CD4-positive, alpha-beta T cell treated with Interferon gamma for 1 hour (primary cell): ENCODE measurements at places on chromosomes 5 and 9.

DNA sequence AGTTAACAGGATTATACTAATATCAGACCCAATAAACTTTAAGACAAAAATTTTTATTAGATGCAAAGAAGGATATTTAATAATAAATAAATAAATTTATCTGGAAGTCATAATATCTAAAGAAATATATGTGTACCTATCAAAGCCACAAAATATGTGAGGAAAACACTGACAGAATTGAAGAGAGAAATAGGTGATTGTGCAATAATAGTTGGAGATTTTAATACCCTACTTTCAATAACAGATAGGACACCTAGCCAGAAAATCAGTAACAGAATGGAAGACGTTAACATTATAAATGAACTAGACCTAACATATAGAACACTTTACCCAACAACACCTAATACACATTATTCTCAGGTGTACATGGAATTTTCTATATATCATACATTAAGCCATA, 541.4 kb upstream of the SMC2 start:
- DNase-seq: no peak

- peak; percentile 41 for DNase-seq
These were observed 11.5 kb downstream of the SMIM3 start for GRCh38 chr5:150789943-150790611.

GRCh38 chr5:149837680-149838269, 106.8 kb downstream of the PDE6A start:
- DNase-seq: no peak

GRCh38 chr5:80507663-80508062, 19.8 kb downstream of the FAM151B start:
- DNase-seq: no peak

- DNase-seq: no peak
These were observed 56.3 kb downstream of the DAB2IP start for GRCh38 chr9:121707477-121708424.

GRCh38 chr9:90939351-90939750, 137.7 kb downstream of the SYK start:
- DNase-seq: no peak

GRCh38 chr9:134870746-134871662, 9.6 kb upstream of the FCN2 start:
- DNase-seq: no peak

GRCh38 chr9:6873857-6874256, 116.1 kb downstream of the KDM4C start:
- no peak for DNase-seq

DNA sequence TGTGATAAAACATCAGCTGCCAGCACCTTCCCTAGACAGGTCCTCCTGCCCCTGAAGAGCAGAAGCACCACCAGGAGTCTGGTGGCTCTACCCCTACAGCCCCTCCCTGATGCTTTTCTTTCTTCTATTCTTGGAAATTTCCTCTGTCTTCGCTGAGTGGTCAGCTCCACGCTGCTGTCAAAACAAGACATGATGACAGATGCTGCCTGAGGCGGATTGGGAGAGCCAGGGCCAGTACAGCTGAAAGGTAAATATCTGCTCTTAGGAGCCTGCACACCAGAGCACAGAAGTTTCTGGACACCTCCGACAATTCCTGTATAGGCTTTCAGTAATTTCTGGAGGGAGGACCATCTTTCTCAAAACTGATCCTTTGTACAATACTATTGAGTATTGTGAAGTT, 4.7 kb upstream of the OR1Q1 start:
- no peak for DNase-seq

GRCh38 chr5:83000428-83000827, 76.8 kb downstream of the TMEM167A start:
- no peak for DNase-seq

DNA sequence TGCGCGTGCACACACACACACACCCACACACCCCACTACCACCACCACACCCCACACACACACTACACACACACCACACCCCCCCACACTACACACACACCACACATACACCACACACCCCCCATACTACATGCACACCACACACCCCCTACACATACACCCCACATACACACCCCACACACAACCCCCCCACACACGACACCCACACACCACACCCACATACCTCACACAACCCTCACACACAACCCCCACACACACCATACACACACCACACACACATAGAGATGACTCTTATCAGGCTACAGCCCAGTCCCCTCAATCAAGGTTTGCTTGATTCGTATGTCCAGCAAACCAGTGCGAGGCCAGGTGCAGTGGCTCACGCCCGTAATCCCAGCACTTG, 25.7 kb downstream of the SLC46A2 start:
- DNase-seq: no peak
